ENCODE measurements at places on chromosomes 12 and 14.

DNA sequence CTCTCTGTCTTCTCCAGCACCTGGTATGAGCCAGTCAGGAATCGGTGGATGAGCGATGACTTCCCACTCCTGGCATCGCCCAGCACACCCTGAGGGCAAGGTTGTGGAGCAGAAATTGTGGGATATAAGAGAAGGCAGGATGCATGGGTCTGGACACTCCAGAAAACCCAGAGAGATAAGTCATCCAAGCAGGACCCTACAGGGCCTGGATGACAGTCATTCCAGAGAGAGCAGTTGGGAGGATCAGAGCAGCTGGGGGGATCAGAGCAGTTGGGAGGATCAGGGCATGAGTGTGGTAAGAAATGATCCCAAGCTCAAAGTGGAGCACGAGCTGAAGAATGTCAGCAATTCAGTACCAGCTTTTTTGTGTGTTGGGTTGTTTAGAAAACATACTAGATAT, 4.0 kb downstream of the AGAP2 start:
- no peak for DNase-seq

- no peak for DNase-seq
Measured at GRCh38 chr12:128338386-128339125, 71.6 kb downstream of the TMEM132C start.

DNA sequence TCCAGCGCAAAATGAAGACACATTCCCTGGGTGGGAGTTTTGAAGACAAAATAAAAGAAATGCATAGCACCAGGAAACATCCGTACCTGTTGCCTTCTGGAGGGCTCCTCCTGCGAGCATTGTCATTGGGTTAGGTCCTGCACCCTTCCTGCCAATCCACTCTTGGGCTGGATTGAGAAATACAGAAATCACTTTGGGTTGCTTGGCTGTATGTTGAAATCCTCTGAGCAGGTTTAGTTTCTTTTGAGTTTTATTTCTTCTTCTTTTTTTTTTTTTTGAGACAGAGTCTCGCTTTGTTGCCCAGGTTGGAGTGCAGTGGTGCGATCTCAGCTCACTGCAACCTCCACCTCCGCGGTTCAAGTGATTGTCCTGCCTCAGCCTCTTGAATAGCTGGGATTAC, 67.6 kb downstream of the ARF6 start:
- no peak for DNase-seq

DNA sequence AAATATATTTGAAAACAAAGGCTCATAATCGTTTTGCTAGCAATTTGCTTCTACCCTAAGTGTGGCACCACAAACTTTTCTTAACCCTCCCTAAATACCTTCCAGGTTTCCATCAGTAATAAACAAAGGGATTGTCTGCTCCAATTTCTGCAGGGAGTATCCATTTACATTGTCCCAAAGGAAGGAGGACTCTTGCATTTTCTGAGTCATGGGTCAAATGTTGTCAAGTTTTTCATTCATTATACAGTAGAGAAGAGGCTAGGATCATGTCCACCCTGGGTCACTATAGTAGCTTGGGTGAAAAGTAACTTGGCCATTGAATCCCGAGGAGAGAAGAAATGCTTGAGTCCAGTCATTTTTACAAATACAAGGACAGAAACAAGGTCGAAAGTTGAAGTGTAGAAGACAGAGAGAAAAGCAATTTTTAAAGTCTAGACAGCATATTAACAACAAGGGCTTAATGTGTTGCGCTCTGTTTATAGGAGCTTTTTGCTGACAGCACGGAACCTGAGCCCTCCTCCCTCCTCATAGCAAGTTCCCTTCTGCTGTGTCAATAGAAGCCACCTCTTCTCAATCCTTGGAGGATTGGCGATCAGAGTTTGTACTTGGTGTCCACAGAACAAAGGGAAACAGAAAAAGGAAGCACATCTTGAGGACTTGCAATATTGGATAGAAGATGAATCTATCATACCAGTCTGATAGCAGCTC, 53.1 kb downstream of the TMEM30B start:
- no peak for DNase-seq

DNA sequence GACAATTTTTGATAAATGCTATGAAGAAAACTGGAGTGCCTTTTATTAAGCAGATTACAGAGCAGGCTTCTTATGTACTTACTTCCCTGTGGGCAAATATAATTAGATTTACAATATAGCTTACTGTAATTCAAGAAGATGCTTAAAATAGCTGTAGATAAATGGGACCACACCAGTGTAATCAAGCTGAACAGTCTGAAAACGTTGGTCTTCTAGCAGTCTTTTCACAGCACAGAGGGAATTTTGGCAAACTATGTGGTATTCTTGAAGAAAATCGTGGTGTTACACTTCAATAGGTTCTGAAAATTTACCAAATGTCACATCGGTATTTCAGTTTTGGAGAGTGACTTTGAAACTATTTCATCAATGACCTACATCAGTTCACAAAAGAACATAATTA, 47.7 kb downstream of the SLC16A7 start:
- DNase-seq: no peak

- no peak for DNase-seq
Measured at GRCh38 chr14:50578433-50578832, 18.5 kb downstream of the ATL1 start.

DNA sequence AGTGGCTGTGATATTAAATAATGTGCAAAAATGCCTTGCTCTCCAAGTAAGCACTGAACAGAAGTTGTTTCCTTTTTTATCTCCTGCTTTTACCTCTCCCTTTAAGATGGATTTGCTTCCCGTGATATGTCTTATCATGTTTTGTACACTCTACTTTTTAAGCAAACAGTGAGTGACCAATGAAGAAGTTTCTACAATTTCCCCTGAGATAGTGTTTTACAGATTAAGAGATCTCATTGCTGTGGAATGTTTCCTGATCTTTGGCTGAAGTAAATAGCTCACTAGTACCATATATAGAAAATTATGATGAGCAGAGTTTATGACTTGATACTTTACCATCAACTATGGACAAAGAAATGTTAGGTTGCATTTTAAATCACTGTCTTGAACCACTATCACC, 184.8 kb upstream of the PDE3A start:
- peak; percentile 45 for DNase-seq

All from small intestine (tissue), 16 donors.